ENCODE measurements at places on chromosomes 13 and 19.

- no peak for DNase-seq
Observed at GRCh38 chr13:111554539-111555267, 234.3 kb downstream of the TEX29 start.

GRCh38 chr19:6402058-6402457 lies 9.1 kb upstream of the GTF2F1 start:
- no peak for DNase-seq

GRCh38 chr13:28056426-28056825 lies 44.0 kb downstream of the FLT3 start:
- DNase-seq: no peak

- no peak for DNase-seq
Observed at GRCh38 chr13:95234242-95234641, 67.0 kb downstream of the ABCC4 start.

- DNase-seq: no peak
Observed at GRCh38 chr13:50129081-50129705, 113.9 kb downstream of the KCNRG start.

Data from epithelial cell of esophagus (primary cell).